ENCODE measurements at places on chromosomes 16 and 17.

- DNase-seq = no peak
Measured at GRCh38 chr17:58184986-58185761, 7.4 kb upstream of the EPX start.

DNA sequence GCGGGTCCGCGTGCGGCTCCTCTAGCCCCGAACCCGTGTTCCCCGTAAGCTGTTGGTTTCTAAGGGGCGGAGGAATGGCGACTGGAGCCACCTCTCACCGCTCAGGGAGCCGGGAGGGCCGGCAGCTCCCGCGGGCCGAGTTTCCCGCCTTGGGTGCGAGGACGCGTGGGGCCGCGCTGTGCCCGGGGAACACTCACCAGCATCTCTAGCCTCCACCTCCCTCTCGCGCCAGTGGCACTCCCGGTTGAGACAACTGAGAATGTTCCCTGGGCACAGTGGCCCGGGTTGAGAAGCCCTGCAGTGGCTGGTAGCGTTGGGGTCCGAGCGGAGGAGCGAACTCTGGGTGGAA lies 560 bp downstream of the TELO2 start:
- DNase-seq = no peak

GRCh38 chr16:80569440-80570105 lies 28.8 kb downstream of the DYNLRB2 start:
- DNase-seq = no peak

DNA sequence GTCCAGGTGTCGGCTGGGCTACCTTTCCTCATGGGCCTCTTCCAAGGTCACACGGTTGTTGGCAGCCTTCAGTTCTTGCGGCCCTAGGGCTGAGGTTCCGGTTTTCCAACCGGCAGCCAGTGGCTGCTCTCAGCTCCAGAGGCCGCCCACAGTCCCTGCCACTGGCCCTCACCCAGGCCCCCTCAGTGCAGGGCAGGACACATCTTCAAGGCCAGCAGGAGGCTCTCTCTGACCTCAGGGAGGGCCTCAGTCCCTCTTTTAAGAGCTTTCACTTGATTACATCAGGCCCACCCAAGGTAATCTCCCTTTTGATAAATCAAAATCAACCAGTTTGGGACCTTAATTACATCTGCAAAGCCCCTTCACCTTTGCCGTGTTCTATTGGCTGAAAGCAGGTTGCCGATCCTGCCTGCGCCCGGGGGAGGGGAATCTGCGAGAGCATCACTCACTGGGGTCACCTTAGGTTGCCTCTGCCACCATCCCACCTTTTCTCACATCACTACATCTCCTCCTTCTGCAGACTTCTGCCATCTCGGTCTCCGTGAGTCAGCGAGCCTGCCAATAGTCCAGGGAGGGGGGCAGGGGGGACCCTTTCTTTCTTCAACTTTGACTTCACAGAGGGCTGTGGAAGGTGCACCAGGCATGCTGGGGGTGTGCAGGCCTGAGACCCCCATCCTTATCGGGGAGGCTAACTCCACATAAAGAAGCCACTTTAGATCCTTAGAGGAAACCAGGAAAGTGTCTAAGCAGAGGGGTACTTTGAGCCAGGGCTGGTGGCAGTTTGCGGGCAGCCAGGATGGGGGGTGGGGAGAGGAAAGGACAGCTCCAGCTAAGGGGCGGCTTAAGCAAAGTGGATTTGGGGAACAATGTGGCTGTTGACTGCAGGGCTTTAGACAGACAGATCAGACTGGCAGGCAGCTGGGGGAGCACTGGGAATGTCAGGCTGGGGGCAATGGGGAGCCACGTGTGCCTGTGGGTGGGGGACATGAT lies 28.8 kb upstream of the NXPH3 start:
- no peak for DNase-seq

DNA sequence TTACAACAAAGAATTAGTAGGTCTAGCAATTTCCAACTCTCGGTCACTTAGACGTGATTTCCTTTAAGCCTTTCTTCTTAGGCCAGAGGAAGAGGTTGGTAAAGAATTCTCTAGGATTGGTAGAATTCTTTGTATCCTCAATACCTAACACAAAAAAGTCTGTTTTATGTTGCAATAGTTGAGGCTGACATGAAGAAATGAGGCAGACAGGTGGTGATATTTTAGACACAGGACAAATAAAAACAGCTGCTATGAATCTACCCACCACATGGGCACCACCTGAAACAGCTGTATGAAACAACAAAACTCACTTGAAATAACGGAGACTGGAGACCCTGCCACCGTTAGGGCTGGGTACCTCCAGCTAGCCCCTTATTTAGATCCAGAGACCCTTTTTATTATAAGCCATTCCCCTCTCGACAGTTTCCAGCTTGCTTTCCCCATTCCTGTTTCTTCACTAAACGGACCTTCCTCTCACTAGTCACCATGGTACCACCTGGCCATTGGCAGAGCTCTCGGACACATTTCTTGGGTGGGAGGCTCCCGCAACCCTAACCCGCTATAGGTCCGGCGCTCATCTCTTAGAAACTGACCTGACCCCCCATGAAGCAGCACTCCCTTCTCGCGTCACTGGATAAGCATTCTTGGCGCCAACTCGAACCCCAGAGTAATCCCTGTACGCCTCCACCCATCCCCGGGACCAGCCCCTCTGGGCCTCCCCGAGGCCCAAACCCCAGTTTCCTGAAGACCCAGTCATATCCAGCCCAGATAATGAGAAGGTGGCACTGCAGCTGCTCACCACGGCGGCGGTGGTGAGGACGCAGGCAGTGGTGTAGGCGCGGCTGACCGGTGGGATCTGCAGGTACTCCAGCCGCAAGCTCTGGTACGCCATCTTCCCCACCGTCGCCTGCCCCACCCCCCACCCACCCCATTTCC lies at the start of gene DERL2:
TSS of gene DERL2 (minus strand) at position 909 of the 936 bp plus-strand sequence. CDS start at position 892, 17 bp downstream.
- DNase-seq = peak; percentile 21

DNA sequence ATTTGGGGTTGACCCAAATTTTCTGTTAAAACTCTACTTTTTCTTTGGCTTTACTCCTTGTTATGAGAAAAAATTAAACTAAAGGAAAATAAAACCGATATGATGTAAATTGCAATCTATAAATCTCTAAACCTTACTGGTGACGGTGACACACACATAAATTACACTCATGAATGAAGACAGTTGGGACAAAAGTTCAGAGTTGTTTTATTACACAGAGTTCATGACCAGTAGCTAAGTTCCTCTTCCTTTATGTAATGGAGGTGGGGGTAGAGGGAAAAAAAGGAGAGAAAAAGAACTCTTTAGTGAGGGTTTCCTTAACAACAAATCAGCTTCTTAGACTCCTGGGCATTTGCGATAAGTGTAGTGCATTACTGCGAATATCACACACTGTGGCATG lies 220.7 kb downstream of the KCNJ2 start:
- DNase-seq = no peak

GRCh38 chr17:46147296-46147695 lies 45.9 kb downstream of the KANSL1 start:
- no peak for DNase-seq

- peak; percentile 71 for DNase-seq
Measured at GRCh38 chr16:69105501-69106361, at the start of gene HAS3. Gene HAS3, plus strand, starts transcription at chr16:69105653. Its CDS starts 3,743 bp downstream, at chr16:69109396.

- peak; percentile 22 for DNase-seq
Measured at GRCh38 chr17:39400547-39401411, 647 bp downstream of the FBXL20 start.

DNA sequence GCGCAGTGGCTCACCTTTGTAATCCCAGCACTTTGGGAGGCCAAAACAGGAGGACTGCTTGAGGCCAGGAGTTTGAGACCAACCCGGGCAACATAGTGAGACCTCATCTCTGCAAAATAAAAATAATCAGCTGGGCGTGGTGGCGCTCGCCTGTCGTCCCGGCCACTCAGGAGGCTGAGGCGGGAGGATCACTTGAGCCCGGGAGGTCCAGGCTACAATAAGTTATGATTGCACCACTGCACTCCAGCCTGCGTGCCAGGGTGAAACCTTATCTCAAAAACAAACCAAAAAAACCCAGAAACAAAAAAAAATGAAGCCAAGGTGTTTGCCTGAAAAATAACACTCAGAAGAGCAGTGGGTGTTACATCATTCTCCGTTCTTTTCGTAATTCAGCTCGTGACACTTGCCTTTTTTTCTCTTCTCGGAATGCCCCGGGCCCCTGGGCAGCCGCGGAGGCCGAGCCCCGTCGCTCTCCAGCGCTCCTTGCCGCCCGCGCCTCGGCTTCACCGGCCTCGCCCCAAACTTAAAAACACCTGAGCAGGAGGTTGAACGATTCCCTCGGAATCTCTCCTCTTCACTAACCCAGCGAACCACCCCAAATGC lies 17.0 kb downstream of the PRCD start:
- no peak for DNase-seq

GRCh38 chr17:4908301-4908700 lies 5.4 kb upstream of the CHRNE start:
- DNase-seq = no peak

- peak; percentile 8 for DNase-seq
Measured at GRCh38 chr16:6643080-6643686, 689.5 kb upstream of the RBFOX1 start.

DNA sequence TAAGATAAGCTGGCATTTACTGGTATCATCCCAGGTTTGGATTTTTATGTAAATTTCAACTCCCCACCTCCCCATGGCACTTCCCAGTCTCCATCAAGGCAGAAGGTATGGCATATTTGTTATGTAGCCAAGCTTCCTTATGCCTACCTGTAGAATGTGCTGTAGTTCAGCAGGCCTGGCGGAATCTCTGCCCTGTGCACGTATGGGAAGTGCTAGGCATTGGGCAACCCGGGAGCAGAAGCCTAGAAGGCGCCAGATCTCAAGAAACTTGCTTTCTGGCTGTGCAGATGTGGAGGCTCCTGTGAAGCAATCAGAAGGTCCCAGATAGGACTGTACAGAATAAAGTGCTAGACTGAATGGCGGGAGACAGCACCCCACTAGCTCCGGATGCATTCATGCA lies 64.7 kb downstream of the SNX20 start:
- no peak for DNase-seq

GRCh38 chr16:86306011-86306644 lies 204.2 kb upstream of the FOXF1 start:
- no peak for DNase-seq

GRCh38 chr17:49471089-49471683 lies 23.9 kb upstream of the NGFR start:
- no peak for DNase-seq

- DNase-seq = no peak
Measured at GRCh38 chr16:19859166-19859565, 25.5 kb downstream of the GPRC5B start.

DNA sequence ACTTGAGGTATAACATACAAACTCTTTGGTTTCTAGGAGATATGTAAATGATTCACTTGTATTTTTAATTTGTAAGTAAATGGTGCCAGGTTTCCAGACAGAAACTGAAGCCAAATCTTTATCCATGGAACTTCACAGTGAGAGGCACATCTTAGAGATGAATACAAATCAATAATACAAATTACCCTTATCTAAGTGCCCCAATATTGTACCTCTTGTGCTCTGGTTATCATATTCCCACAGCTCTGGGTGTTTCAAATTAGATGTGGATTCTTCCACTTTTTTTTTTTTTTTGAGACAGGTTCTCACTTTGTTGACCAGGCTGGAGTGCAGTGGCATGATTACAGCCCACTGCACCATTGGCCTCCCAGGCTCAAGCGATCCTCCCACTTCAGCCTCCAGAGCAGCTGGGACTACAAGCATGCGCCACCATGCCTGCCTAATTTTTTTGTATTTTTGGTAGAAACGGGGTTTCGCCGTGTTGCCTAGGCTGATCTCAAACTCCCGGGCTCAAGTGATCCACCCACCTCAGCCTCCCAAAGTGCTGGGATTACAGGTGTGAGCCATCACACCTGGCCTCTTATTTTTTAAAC lies 38.0 kb upstream of the DHX40 start:
- DNase-seq = no peak

GRCh38 chr17:65535777-65536572 lies 25.5 kb downstream of the AXIN2 start:
- DNase-seq = no peak

DNA sequence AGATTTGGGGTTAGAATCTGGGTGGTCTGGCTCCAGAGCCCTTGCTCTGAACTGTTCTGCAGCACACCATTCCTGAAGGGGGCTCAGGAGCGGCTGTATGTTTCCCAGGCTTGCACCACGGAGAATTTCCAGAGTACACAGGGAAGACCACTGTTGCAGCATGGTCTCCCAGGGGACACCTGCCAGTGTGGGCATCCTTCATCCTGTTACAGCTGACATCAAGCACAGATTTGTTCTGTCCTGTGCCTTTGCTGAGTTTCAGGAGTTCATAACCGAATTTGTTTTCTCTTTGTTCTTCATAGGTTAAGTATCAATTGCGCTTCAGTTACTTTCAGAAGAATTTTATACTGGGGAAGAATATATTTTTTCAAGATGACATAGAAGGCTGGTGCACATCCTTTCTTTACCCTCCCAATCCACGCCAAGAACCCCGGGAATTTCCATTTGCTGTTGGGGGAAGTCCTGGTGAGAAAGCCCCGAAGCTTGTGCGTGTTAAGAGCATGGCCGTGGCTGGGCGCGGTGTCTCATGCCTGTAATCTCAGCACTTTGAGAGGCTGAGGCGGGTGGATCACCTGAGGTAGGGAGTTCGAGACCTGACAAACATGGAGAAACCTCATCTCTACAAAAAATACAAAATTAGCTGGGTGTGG lies 26.3 kb upstream of the ABCA3 start:
- DNase-seq = no peak

DNA sequence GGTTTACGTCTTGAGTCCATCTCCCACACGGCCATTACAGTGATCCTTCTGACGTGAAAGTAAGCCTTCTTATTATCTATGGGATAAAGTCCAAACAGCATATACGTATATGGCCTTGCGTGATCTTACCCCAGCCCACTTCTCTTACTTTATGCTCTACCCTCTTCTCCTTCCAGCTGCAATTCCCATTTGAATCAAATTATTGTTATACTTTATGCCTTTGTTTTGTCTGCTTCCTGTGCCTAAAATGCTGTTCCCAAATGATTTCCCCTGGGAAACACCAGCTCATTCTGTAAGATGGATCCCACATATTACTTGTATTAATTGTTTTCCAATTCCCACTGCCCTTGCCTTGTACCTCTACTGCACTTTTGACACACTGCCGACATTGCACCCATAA lies 11.2 kb downstream of the UQCRC2 start:
- no peak for DNase-seq

DNA sequence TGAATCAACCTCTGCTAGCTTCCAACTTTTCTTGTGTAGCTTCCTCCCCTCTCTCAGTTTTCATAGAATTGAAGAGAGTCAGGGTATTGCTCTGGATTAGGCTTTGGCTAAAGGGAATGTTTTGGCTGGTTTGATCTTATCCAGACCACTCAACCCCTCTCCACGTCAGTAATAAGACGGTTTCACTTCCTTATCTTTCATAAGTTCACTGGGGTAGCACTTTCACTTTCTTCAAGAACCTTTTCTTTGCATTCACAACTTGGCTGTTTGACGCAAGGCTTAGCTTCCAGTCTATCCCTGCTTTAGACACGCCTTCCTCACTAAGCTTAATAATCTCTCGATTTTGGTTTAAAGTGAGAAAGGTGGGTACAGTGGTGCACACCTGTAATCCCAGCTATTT lies 29.7 kb upstream of the OR1A2 start:
- DNase-seq = peak; percentile 37
